ENCODE measurements at places on chromosomes 2 and 18.

DNA sequence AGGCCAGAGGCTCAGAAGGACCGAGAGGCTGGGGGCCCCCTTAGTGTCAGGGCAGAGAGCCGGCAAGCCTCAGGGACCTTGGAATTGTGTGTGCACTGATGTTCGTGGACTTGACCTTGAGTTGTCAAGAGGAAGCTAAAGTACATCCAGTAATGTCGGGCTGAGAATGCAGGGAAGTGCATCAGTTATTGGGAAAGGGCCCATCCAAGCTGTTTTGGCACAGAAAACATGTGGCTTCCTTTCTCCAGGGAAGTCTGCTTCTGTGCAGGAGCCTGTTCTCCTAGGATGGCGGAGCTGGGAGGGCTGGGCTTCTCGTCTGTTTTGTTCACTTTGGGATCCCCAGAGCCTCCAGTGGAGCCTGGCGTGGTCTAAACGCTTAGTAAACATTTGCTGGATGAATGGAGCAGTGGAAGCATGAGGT is 23.7 kb downstream of the ATOH8 start:
- H3K27me3 ChIP-seq = no peaks in the 10 kb centered on the region
- no peak overlapping the region for H3K4me3 ChIP-seq
- H3K27ac ChIP-seq = no peak overlapping the region
- H3K4me1 ChIP-seq = peaks cover 22% of the 10 kb centered on the region
- no peak for DNase-seq
- H3K36me3 ChIP-seq = no peaks in the 10 kb centered on the region

DNA sequence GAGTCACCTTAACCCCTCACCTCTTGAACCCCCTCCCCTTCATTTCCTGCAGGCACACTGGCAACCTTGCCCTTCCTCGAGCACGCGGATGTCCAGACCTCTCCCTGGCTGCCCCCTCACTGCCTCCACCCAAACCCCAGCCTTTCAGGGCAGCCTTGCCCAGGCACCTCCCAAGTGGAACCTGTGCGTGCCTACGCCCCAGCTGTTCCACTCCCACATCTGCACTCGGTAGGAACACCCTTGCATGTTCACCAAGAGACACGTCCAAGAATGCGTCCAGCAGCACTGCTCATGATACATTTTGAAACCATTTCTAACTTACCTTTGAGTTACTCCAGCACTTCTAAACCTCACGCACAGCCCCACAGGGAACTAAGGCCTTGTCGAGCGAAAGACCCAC is 93.8 kb upstream of the YWHAQ start:
- H3K4me3 ChIP-seq = no peak overlapping the region
- DNase-seq = no peak
- no peak overlapping the region for H3K27ac ChIP-seq
- no peaks in the 10 kb centered on the region for H3K36me3 ChIP-seq
- H3K4me1 ChIP-seq = peaks cover 2% of the 10 kb centered on the region
- no peaks in the 10 kb centered on the region for H3K27me3 ChIP-seq

DNA sequence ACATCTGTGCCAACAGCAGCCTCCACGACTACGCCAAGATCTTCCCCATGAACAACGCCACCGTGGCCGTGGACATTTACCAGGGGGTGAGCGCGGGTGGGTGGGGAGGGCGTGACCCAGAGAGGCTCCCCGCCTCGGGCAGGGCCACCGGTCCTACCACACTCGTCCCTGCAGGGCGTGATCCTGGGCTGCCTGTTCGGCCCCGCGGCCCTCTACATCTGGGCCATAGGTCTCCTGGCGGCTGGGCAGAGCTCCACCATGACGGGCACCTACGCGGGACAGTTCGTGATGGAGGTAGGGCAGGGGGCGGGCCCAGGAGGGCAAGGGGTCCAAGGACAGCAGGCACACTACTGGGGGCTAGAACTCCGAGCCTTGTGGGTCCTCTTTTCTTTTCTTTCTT is 8.5 kb upstream of the CTDSP1 start:
- no peak overlapping the region for H3K4me3 ChIP-seq
- peaks cover 2% of the 10 kb centered on the region for H3K4me1 ChIP-seq
- H3K36me3 ChIP-seq = no peaks in the 10 kb centered on the region
- DNase-seq = no peak
- H3K27ac ChIP-seq = no peak overlapping the region

DNA sequence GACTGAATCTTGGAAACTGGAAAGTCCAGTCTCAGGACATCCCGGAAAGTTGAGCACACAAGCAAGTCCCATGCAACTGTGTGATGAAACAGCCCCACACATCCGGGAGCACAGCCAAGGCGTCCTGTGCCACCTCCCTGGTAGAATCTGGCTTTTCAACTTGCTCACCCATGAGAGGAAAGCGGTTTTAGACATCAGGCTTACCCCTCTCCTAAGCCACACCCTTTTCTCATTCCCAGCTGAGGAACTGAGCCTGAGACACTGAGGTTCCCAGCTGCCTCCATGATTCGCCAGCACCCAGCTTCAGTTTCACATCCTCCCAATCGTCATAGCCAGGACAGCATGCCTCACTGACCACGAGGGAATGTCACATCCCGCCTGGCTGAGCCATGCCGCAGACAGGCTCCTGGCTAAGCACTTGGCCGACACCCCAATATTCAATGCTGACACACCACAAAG is 60.3 kb downstream of the STEAP3 start:
- H3K36me3 ChIP-seq = no peaks in the 10 kb centered on the region
- no peaks in the 10 kb centered on the region for H3K4me1 ChIP-seq
- no peak overlapping the region for H3K27ac ChIP-seq
- no peak for DNase-seq
- no peaks in the 10 kb centered on the region for H3K27me3 ChIP-seq

- peaks cover 16% of the 10 kb centered on the region for H3K4me1 ChIP-seq
- H3K4me3 ChIP-seq = no peak overlapping the region
- H3K27ac ChIP-seq = peak overlapping the region; percentile 7
- no peak for DNase-seq
- no peaks in the 10 kb centered on the region for H3K36me3 ChIP-seq
- no peaks in the 10 kb centered on the region for H3K27me3 ChIP-seq
Measured at GRCh38 chr2:157830696-157831570, 45.2 kb downstream of the ACVR1 start.

DNA sequence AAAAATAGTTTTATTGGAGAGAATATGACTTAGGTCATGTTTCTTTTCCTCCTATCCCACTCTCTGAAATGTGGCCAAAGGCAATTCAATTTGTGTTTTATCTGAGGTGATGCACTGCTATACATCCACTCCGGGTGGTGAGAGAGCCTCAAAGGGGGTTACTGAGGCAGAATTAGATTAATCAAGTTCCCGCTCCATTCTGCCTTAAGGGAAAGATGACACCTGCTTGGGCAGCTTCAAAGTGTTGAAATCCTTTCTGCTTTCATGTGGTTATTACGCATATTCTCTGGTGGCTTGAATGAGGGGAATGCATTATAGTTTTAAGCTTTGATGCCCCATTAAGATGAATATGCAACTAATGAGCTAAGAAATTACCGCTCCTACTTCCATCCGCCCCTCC is 213.0 kb upstream of the TMEFF2 start:
- H3K4me1 ChIP-seq = no peaks in the 10 kb centered on the region
- no peaks in the 10 kb centered on the region for H3K36me3 ChIP-seq
- H3K27me3 ChIP-seq = no peaks in the 10 kb centered on the region
- DNase-seq = peak; percentile 12
- H3K4me3 ChIP-seq = no peak overlapping the region

GRCh38 chr2:178844701-178845100 is 37.5 kb upstream of the TTN start:
- H3K27me3 ChIP-seq = no peaks in the 10 kb centered on the region
- no peak overlapping the region for H3K27ac ChIP-seq
- no peak overlapping the region for H3K4me3 ChIP-seq
- no peaks in the 10 kb centered on the region for H3K36me3 ChIP-seq
- DNase-seq = no peak
- peaks cover 7% of the 10 kb centered on the region for H3K4me1 ChIP-seq

GRCh38 chr2:174629506-174629905 is 31.9 kb upstream of the WIPF1 start:
- peaks cover 26% of the 10 kb centered on the region for H3K4me1 ChIP-seq
- H3K4me3 ChIP-seq = no peak overlapping the region
- H3K27ac ChIP-seq = peak overlapping the region; percentile 39
- H3K36me3 ChIP-seq = peaks cover 18% of the 10 kb centered on the region
- no peak for DNase-seq

- no peak for DNase-seq
- H3K4me3 ChIP-seq = no peak overlapping the region
- peaks cover 10% of the 10 kb centered on the region for H3K27me3 ChIP-seq
- no peaks in the 10 kb centered on the region for H3K36me3 ChIP-seq
Measured at GRCh38 chr2:95353613-95354468, 48.7 kb upstream of the FAHD2A start.

DNA sequence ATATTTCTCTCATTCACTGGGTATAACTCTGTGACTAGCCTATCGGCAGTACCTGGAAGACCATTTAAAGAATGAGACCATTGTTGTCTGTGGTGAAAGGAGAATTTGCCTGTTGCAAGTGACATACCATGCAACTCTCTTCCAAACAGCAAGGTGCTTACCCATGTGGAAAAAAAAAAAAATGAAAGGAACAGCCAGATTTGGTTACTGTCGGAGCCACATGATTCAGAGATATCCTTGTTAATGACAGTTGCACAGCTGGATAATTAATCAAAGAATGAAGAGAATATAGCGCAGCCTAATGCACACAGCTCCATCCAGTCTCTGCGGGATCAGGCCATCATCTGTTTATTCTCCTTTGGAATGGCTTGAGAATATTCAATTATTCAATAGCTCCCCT is 141.8 kb downstream of the HRH4 start:
- no peak overlapping the region for H3K4me3 ChIP-seq
- no peak overlapping the region for H3K27ac ChIP-seq
- no peaks in the 10 kb centered on the region for H3K4me1 ChIP-seq
- no peaks in the 10 kb centered on the region for H3K36me3 ChIP-seq

- no peaks in the 10 kb centered on the region for H3K27me3 ChIP-seq
- no peaks in the 10 kb centered on the region for H3K36me3 ChIP-seq
- peak; percentile 62 for DNase-seq
Measured at GRCh38 chr18:37368110-37368954, 197.3 kb downstream of the CELF4 start.

- no peaks in the 10 kb centered on the region for H3K4me1 ChIP-seq
- no peaks in the 10 kb centered on the region for H3K36me3 ChIP-seq
- no peaks in the 10 kb centered on the region for H3K27me3 ChIP-seq
- H3K27ac ChIP-seq = no peak overlapping the region
- H3K4me3 ChIP-seq = no peak overlapping the region
Measured at GRCh38 chr2:176891105-176891504, 321.5 kb upstream of the HNRNPA3 start.

GRCh38 chr2:46615986-46616485 is 136.7 kb downstream of the TMEM247 start:
- peaks cover 20% of the 10 kb centered on the region for H3K4me1 ChIP-seq
- DNase-seq = no peak
- H3K27me3 ChIP-seq = no peaks in the 10 kb centered on the region
- H3K36me3 ChIP-seq = peaks cover 42% of the 10 kb centered on the region

- H3K36me3 ChIP-seq = no peaks in the 10 kb centered on the region
- DNase-seq = no peak
- H3K4me3 ChIP-seq = no peak overlapping the region
- H3K4me1 ChIP-seq = peaks cover 26% of the 10 kb centered on the region
Measured at GRCh38 chr2:187429989-187430388, 18.1 kb downstream of the CALCRL start.

DNA sequence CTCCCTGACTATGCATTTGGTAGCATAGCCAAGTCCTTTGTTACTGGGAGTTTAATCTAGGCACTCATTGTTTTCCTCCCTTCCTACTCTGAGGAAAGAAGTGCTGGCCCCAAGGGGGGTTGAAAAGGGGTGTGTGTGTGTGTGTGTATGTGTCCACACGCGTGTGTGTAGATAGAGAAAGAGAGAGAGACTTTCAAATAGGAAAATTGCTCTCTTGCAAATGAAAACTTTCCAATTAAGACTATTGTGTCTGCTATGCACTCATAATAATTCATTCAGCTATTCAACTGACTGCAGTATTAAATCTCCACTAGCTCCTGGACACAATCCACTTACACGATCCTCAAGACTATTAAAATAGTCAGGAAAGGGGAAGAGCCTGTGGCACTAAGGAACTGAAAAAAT is 92.9 kb upstream of the CSRNP3 start:
- H3K4me1 ChIP-seq = peaks cover 24% of the 10 kb centered on the region
- no peak overlapping the region for H3K4me3 ChIP-seq
- H3K27ac ChIP-seq = peak overlapping the region; percentile 66
- H3K27me3 ChIP-seq = no peaks in the 10 kb centered on the region
- H3K36me3 ChIP-seq = peaks cover 12% of the 10 kb centered on the region

GRCh38 chr18:70371908-70372307 is 83.1 kb downstream of the SOCS6 start:
- DNase-seq = no peak
- H3K27me3 ChIP-seq = no peaks in the 10 kb centered on the region
- H3K27ac ChIP-seq = no peak overlapping the region
- no peak overlapping the region for H3K4me3 ChIP-seq
- H3K36me3 ChIP-seq = no peaks in the 10 kb centered on the region
- H3K4me1 ChIP-seq = 0 out of 2 replicates have a peak, but pooled peaks cover 11% of the 10 kb centered on the region

DNA sequence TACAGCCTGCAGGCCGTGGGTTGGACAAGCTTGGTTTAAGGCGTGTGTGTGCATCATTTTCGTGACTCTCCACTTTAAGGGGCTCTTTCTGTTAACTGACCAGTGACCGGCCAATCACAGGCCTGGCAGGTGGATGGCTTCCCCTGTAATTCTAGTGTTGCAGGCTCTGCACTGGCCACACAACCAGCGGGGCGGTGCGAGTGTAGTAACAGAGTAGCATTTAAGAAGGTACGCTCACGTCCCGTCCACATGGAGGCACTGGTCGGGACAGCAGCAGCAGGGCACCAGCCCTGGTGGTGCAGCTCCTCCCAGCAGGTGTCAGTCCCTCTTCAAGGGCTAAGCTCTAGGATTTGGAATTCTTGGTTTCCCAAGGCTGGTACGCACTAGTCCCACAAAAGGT is 8.0 kb upstream of the ANO7 start:
- no peak overlapping the region for H3K27ac ChIP-seq
- no peak for DNase-seq
- peaks cover 3% of the 10 kb centered on the region for H3K36me3 ChIP-seq

DNA sequence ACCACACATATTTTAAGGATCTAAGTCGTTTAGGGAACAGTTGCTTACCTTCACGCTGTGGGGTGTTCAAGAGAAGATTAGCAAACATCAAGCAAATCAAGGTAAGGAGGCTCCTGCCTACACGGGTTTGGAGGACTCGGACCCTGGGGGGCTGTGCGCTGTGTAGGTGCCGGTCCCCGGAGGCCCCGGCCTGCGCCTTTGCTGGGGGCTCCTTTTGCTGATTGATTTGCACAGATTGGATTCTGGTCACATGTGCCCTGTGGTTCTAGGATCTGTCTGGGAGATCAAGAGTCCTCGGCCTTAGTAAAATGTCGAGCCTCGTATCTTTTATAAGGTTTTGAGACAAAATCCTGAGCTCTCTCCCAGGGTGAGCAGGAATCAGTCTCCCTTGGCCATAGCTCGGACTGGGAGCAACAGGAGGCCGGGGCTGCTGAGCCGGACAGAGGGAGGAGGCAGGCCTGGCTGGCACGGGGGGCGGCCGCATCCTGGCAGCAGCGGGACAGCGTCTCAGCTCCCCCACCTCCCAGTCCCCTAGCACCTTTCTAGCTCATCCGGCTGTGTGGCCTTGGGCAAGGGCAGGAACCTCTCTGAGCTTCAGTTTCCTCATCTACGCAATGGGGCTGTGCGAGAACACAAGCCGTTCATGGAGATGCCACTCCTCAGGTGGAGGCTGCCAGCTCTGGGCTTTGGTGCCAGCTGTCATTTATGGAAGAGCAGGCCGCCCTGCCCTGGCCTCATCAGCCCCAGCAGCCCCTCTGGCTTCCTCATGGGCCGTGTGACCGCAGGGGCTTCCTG is 147.2 kb downstream of the MBP start:
- H3K27me3 ChIP-seq = no peaks in the 10 kb centered on the region
- no peaks in the 10 kb centered on the region for H3K36me3 ChIP-seq
- no peak overlapping the region for H3K4me3 ChIP-seq
